ENCODE measurements at places on chromosomes 16 and 17.
A peak's percentile ranks its signal among the peaks of the same experiment; 100 is the strongest.

- no peaks in the 10 kb centered on the region for H3K36me3 ChIP-seq
- no peaks in the 10 kb centered on the region for H3K4me1 ChIP-seq
- no peak for DNase-seq
- H3K4me3 ChIP-seq, result no peak overlapping the region
- peaks cover 7% of the 10 kb centered on the region for H3K27me3 ChIP-seq
These were observed 167.8 kb upstream of the ASIC2 start for GRCh38 chr17:33460781-33461450.

GRCh38 chr17:73533127-73533526 is 111.1 kb downstream of the SDK2 start:
- no peak overlapping the region for H3K27ac ChIP-seq
- H3K4me3 ChIP-seq, result no peak overlapping the region
- no peaks in the 10 kb centered on the region for H3K36me3 ChIP-seq
- H3K27me3 ChIP-seq, result peaks cover 3% of the 10 kb centered on the region
- H3K4me1 ChIP-seq, result no peaks in the 10 kb centered on the region

DNA sequence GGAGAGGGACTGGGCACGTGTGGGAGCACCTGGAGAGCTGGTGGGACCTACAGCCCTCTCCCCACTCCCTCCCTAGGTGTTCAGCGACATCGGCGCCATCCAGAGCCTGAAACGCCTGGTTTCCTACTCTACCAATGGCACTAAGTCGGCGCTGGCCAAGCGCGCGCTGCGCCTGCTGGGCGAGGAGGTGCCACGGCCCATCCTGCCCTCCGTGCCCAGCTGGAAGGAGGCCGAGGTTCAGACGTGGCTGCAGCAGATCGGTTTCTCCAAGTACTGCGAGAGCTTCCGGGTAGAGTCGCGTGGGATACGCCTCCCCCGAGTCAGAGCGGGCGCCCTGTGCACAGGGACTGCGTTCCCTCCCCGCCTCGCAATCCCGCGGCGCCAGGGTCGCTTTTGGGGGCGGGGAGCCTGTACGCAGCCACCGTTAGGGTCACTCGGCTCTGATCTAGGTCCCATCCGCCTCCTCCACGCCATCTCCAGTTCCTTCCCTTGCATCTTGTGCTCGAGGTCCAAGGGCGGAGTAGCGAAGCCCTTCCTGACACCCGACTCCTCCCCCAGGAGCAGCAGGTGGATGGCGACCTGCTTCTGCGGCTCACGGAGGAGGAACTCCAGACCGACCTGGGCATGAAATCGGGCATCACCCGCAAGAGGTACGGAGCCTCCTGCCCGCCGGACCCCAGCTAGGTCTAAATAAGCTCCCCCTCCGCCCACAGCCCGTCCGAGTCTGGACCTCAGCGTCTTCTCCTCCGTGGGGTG is 13.0 kb downstream of the SARM1 start:
- H3K27ac ChIP-seq, result peak overlapping the region; percentile 77
- peaks cover 29% of the 10 kb centered on the region for H3K27me3 ChIP-seq
- H3K36me3 ChIP-seq, result peaks cover 11% of the 10 kb centered on the region
- peaks cover 27% of the 10 kb centered on the region for H3K4me1 ChIP-seq
- peak; percentile 86 for DNase-seq
- peak overlapping the region; percentile 79 for H3K4me3 ChIP-seq

- no peak overlapping the region for H3K4me3 ChIP-seq
- DNase-seq, result no peak
- H3K27me3 ChIP-seq, result peaks cover 22% of the 10 kb centered on the region
- H3K27ac ChIP-seq, result no peak overlapping the region
- no peaks in the 10 kb centered on the region for H3K36me3 ChIP-seq
- no peaks in the 10 kb centered on the region for H3K4me1 ChIP-seq
These were observed 14.3 kb upstream of the GINS3 start for GRCh38 chr16:58377932-58378331.

DNA sequence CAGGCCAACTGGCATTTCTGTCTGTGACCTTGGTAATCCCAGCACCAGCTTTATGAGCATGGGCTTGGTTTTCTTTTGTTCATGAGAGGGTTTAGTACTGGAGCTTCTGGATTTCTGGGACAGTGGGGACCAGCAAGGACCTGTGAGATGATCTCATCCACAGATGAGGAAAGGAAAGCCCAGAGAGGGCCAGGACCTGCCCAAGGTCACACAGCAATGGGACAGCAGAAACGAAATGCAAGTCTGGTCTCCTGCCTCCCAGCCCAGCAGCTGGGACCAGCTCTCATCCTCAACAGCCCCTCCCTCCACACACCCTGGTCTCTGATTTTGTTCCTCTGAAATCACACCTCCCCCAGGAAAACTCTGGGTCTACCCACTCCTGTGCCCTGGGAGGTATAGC is 7.2 kb downstream of the SPPL2C start:
- DNase-seq, result no peak
- no peaks in the 10 kb centered on the region for H3K4me1 ChIP-seq
- peaks cover 43% of the 10 kb centered on the region for H3K27me3 ChIP-seq
- no peaks in the 10 kb centered on the region for H3K36me3 ChIP-seq
- no peak overlapping the region for H3K27ac ChIP-seq
- no peak overlapping the region for H3K4me3 ChIP-seq

- peaks cover 69% of the 10 kb centered on the region for H3K36me3 ChIP-seq
- H3K27me3 ChIP-seq, result no peaks in the 10 kb centered on the region
- H3K4me3 ChIP-seq, result no peak overlapping the region
- no peak for DNase-seq
- H3K4me1 ChIP-seq, result peaks cover 24% of the 10 kb centered on the region
- H3K27ac ChIP-seq, result no peak overlapping the region
These were observed 23.5 kb downstream of the SNN start for GRCh38 chr16:11691771-11692170.

DNA sequence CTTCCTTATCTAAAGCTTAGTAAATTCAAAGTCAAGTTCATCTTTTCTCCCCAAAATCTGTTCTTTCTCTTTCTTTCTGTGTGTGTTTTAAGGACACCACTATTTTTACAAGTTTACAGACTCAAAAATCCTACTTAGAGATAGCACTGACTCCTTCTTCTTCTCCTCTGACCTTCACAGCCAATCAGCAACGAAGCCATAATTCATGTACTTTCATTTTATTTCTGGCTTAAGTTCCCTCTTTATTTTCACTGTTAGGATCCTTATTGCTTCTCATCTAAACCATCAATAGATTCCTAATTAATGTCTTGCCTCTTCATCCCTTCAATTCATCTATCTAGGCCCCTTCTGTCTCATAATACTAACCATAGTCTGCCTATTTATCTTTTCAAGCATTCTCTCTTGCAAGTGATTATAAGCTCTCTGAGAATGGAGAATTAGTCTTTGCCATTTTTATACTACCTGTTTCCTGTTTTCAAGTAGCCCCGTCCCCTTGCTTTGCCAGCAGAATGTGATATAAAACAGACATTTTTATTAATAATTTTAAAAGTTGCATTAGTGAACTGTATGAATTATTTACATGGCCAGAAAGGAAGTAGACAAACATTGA is 27.0 kb downstream of the CDC27 start:
- H3K27me3 ChIP-seq, result no peaks in the 10 kb centered on the region
- peak overlapping the region; percentile 27 for H3K4me3 ChIP-seq
- DNase-seq, result no peak
- peaks cover 12% of the 10 kb centered on the region for H3K4me1 ChIP-seq
- H3K27ac ChIP-seq, result peak overlapping the region; percentile 30

DNA sequence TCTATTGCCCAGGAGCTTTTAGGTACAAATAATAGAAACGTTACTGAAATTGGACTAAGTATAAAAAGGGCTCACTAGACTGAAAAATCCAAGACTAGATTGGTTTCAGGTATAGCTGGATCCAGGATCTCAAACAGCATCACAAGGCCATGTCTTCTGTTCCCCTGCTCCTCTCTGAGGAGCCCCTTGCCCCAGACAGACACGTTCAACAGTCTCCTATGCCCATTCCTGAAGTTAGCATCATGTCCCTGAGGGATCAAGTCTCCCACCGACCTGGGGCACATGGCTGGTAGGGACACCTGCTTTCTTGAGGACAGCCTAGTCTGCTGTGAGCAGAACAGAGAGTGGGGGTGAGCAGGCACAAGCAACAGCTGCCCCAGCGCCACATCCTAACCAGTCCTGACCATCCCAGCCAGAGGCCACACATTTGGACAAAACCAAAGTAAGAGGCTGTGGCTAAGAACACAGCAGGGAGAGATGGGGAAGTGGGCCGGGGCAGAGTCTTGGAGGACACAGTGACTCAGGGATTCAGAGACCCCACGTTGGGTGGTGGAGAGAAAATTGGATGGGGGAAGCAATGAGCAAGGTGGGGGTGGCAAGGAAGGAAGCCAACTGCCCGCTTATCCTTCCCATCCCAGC is 10.5 kb upstream of the MMP2 start:
- no peak overlapping the region for H3K4me3 ChIP-seq
- no peak for DNase-seq
- no peaks in the 10 kb centered on the region for H3K4me1 ChIP-seq
- no peaks in the 10 kb centered on the region for H3K27me3 ChIP-seq

- H3K27ac ChIP-seq, result no peak overlapping the region
- no peaks in the 10 kb centered on the region for H3K27me3 ChIP-seq
- no peaks in the 10 kb centered on the region for H3K36me3 ChIP-seq
These were observed 4.6 kb downstream of the HSD3B7 start for GRCh38 chr16:30989469-30990047.

DNA sequence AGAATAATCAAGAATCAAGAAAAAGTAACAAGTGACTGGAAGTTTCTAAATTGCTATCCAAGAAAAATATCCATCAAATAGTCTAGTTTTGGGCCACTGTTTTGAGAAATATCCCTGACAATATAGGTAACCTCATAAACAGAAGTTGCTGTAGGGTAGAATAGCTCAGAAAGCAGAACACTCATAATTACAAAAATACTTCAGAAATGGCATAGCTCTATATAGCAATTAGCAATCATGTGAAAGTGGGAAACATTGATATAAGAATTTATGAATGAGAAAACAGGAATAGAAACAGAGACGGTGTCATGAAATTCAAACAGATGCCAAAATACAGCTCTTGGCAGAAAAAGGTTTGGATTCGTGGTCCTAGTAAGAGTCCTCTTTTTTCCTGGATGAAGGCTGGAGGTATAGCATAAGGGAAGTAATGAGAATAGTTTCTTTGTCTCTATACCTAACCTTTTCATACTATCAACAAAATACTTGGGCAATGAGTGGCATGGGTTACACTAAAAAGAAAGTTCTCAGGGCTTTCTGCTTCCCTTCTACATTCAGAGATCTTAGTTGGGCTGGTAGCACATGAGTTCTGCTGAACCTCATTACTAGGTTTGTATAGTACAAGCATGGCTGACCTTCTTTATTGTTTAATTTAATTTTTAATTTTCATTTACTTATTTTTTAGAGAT is 33.5 kb downstream of the SPAG9 start:
- peaks cover 6% of the 10 kb centered on the region for H3K4me1 ChIP-seq
- H3K4me3 ChIP-seq, result no peak overlapping the region
- DNase-seq, result no peak
- H3K27ac ChIP-seq, result no peak overlapping the region

DNA sequence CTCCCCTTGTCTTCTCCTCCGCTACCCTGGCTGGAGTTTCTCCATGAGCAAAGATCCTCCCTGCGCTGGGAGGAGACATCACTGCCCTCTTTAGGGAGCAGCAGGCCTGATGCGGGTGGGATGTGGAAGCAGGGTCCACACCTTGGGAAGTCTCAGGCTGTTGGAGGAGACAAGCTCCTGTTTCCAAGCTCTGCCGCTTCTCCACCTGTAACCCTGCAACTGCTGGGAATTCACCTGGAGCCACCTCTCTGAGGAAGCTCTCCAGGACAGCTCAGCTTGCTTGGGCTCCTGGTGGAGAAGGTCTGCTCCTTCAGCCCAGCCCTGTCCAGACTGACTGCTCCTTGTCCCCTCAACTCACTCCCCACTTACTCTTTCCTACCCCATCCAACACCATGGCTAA is 14.8 kb upstream of the C17orf107 start:
- no peaks in the 10 kb centered on the region for H3K27me3 ChIP-seq
- DNase-seq, result no peak
- H3K4me3 ChIP-seq, result no peak overlapping the region

DNA sequence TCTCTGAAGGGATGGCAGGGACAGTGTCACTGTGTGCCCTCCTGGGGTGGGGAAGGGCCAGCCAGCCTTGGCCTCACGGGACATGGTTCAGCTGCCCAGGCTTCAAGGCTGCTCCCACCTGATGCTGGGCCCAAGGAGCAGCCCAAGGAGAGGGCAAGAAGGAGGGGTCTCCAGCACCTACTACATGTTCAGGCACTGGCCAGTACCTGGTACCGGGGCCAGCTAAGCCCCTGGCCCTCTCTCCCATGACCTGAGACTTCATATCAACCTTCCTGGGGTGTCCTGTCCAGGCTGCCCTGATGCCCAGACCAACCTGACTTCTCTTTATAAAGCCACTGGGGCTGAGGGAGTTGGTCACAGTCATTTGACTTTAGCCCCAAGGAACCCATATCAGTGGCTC is 1.3 kb downstream of the USH1G start:
- peaks cover 5% of the 10 kb centered on the region for H3K4me1 ChIP-seq
- DNase-seq, result no peak
- no peak overlapping the region for H3K27ac ChIP-seq
- no peaks in the 10 kb centered on the region for H3K36me3 ChIP-seq

DNA sequence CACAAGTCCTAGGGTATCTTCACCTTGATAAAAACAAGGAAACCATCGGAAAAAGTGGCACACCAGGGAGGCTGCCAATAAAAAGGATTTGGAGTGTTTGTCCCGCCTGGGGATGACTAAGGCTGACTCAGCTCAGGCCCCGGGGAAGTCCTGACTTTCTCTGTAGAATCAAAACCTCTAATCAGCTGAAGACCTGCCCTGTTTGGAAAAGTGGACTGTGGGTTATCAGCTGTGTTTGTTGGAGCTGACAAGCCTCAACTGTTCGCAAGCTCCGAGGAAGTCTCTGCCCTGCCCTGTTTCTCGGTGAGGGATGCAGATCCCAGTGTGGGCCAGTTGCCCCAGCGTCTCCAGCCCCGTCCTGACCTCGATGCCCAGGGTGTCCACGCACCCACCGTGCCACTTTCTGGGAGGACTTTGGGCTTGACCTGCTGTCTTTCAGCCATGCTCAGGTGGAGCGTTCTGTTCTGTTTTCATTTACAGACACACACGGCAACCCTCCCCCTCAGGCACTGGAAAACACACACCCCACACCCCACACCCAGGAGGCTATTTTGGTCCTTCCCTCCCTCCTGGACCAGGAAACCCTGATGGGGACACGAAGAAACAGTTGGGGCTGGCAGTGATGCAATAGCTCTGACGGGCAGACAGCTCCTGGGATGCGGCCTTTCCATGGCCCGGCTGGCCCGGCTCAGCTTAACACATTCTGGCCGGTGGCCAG is 27.6 kb upstream of the PITPNA start:
- no peak overlapping the region for H3K27ac ChIP-seq
- peaks cover 16% of the 10 kb centered on the region for H3K27me3 ChIP-seq
- no peaks in the 10 kb centered on the region for H3K36me3 ChIP-seq
- no peak overlapping the region for H3K4me3 ChIP-seq
- no peak for DNase-seq

GRCh38 chr17:43224146-43224705 is 4.2 kb downstream of the CCDC200 start:
- peak overlapping the region; percentile 34 for H3K27ac ChIP-seq
- H3K36me3 ChIP-seq, result peaks cover 3% of the 10 kb centered on the region
- DNase-seq, result no peak
- no peaks in the 10 kb centered on the region for H3K27me3 ChIP-seq
- no peak overlapping the region for H3K4me3 ChIP-seq
